ENCODE measurements at places on chromosomes 16 and 17. TPM values are rescaled to one million over a fixed set of nuclear protein-coding genes. Genes with fewer than 3 reads are reported as not detected.

Gene KRT39
- not detected for total RNA-seq

Gene RTN4RL1
- total RNA-seq, result 0.92 TPM

Gene PCTP
- 7.2 TPM for total RNA-seq

DNA sequence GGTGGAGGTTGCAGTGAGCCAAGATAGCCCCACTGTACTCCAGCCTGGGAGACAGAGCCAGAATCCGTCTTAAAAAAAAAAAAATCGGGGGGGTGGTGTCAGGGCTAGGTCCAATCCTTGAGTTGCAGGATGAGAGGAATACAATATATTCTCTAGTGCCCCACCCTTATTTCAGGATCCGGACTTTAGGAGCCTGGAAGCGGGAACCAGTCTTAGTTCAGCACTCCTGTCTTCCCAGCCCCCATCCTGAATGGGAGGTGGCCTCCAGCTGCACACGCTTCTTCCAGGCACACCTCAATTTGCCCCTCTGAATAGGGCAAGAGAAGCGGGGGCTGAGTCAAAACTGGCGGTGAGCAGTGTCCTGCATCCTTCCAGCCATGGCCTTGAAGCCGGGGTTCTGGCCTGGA lies 1.6 kb downstream of the FHOD1 start:
- DNase-seq, result no peak
